Activated CD4-positive, alpha-beta memory T cell treated with anti-CD3 and anti-CD28 coated beads for 36 hours (primary cell): ENCODE measurements at places on chromosomes 13 and 19. TPM values are rescaled to one million over a fixed set of nuclear protein-coding genes. Genes with fewer than 3 reads are reported as not detected.

GRCh38 chr13:28544026-28544425 lies 49.1 kb upstream of the FLT1 start:
- no peak for DNase-seq

Gene ZNF154
- total RNA-seq, result 0.61 TPM

Gene OR7G1
- total RNA-seq, result not detected

DNA sequence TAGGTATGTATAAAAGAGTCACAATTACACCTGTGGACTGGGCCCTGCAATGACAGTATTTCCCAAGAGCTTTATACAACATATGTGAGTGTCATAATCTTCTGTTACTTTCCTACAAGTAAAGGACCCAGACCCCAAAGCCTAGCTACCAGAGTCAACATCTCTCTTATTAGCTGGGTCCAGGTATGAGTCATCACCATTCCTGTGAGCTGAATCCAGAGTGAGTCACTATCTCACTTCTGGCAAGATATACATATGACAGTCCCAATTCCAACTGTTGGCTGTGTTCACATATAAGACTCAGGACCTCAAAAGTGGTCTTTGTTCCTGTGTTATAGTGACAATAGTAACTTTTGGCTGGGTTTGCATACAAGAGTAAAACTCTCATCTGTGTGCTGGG lies 46.7 kb downstream of the ZNF729 start:
- no peak for DNase-seq

- DNase-seq, result no peak
These were observed 7.3 kb downstream of the ZNF555 start for GRCh38 chr19:2848616-2849015.

GRCh38 chr19:31975461-31975860 lies 369.9 kb upstream of the ZNF507 start:
- DNase-seq, result no peak

DNA sequence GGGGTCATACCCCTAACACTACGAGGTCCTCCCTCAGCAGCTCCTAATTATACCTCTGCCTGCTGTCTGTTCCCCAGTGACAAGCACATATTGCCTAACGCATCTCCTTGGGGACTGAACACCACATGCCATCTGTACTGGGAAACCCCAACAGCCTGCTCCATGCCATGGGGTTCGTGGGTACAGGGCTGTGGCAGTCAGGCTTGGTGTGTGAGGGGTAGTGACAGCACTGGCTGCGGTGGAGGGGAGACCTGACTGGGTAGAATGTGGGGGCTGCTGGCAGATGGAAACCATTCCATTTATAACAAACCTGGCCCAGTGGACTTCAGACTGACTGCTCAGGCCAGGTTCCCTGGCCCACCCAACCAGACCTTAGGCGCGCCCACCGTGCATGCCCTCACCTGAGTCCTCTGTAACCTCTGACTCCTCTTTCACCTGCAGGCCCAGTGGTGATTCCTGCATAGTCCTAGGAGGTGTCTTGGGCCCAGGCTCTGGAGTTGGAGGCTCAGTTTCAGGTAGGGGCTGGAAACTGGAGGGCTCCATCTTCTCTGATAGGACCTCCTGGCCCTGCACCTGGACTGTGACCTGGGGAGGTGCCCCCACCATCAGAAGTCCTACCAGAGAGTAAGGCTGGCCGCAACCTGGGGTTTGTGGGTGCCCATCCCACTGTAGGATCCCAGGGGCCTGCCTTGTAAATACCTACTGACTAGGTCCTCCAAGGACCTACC lies 3.0 kb downstream of the MZF1 start:
- no peak for DNase-seq

Gene ZFP14
- 2.3 TPM for total RNA-seq

Gene SCEL
- total RNA-seq, result not detected

DNA sequence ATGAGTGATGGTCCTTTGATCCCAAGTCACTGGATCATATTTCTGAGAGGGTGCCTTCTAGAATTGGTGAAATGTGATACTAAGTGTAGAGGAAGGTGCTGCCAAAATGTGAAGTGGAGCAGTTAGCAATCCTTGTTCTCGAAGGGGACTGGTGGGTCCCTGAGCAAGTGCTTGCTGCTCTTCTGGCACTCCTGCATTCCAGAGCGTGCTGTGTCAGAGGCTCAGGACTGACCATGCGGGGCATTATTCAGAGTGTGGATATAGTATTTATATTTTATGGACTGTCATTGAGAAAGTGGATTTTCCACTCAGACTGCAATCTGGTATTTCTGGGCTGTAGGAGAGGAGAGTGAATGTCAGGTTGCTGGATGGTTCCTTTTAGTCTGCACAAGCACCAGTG lies 152.6 kb upstream of the KL start:
- no peak for DNase-seq

GRCh38 chr13:40315416-40316064 lies 350.9 kb downstream of the FOXO1 start:
- DNase-seq, result peak; percentile 78

Gene DPF1
- total RNA-seq, result 0.75 TPM

DNA sequence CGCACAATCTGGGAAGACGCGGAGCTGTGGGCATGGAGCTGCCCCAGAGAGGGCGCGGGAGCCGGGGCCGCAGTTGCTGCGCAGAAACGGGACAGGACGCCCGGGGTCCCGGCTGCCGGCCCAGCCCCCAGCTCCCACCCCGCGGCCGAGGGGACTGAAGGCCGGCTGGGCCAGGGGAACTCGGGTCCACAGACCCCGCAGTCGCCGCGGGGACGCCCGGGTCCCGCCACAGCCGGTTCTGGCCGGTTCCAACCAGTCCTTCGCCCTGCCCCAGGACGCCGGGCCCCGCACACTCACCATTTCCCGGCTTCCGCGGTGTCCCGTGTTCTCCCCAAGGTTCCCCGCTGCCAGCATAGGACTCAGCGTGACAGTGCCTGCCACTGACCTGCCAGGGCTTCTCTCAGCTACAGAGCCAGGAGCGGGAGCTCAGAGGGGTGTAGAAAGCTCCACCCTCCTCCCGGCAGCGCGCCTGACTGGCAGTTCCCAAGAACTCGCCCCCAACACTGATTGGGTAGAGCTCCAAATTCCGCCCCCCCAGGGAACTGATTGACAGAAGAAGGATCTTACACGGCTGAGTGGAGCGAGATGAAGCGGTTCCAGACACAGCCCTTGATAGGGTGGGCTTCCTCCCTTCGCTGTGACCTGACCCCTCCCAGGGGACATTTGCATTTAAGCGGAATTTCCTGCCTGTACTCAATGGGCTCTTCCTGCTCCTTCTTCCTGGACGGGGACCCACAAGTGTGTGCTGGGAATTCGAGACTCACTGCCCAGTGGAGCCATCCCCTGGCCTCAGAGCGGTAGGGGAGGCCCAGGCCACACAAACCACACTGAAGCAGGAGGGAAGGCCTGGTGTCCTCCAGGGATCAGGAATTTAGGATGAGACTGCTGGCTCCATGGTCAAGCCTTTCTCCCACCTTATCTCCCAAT lies at the start of gene ZNF442:
Gene ZNF442, minus strand, starts transcription at position 448 of the 927 bp plus-strand sequence. CDS start 2,052 bp downstream, outside the sequence.
- peak; percentile 93 for DNase-seq

GRCh38 chr13:72530471-72530870 lies 197.0 kb downstream of the MZT1 start:
- no peak for DNase-seq

DNA sequence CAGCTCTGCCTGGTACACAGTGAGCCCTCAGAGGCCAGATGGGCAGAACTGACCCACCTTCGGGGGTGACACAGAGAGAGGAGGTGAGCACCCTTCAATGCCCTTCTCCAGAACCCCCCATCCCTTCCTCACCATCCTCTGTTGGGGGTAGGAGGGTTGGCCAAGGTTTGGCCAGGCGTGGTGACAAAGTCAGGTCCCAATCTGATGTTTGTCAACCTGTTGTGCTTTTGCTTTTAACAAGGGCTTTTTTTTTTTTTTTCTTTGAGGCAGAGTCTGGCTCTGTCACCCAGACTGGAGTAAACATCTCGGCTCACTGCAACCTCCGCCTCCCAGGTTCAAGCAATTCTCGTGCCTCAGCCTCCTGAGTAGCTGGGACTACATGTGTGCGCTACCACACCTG lies 7.3 kb downstream of the PTGIR start:
- DNase-seq, result peak; percentile 31

DNA sequence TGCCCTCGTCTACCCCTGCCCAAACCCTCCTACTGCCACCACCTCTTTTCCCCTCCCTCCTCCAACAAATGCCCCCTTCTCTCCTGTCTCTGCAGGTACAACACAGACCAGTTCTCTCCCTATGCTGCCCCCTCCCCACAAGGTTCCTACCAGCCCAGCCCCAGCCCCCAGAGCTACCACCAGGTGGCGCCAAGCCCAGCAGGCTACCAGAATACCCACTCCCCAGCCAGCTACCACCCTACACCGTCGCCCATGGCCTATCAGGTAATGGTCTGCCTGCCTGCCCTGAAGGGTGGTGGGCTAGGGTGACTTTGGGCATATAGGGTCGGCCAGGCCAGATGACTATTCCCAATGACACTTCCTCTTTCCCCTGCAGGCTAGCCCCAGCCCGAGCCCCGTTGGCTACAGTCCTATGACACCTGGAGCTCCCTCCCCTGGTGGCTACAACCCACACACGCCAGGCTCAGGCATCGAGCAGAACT lies 6.5 kb upstream of the TIMM50 start:
- peak; percentile 76 for DNase-seq

Gene NALCN
- not detected for total RNA-seq

DNA sequence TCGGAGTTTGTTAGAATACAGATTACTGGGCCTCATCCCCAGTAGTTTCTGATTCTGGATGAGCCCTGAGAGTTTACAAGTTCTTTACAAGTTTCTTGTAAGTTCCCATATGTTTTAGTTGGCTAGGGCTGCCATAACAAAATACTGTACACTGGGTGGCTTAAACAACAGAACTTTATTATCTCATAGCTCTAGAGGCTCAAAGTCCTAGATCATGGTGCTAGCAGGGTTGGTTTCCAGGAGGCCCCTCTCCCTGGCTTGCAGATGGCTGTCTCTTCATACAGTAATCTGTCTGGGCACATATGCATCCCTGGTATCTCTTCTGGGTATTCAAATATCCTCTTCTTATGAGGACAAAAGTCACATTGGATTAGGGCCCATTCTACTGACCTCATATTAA lies 167.2 kb downstream of the KLF5 start:
- no peak for DNase-seq

Gene ZNF136
- 9.5 TPM for total RNA-seq

Gene FBXL3
- total RNA-seq, result 35.7 TPM

GRCh38 chr13:29877456-29878078 lies 27.1 kb upstream of the UBL3 start:
- DNase-seq, result no peak

Gene LAIR2
- not detected for total RNA-seq

- DNase-seq, result no peak
These were observed 563.5 kb upstream of the SPRY2 start for GRCh38 chr13:80904386-80904785.

GRCh38 chr13:93007928-93008327 lies 218.7 kb upstream of the GPC6 start:
- DNase-seq, result no peak

DNA sequence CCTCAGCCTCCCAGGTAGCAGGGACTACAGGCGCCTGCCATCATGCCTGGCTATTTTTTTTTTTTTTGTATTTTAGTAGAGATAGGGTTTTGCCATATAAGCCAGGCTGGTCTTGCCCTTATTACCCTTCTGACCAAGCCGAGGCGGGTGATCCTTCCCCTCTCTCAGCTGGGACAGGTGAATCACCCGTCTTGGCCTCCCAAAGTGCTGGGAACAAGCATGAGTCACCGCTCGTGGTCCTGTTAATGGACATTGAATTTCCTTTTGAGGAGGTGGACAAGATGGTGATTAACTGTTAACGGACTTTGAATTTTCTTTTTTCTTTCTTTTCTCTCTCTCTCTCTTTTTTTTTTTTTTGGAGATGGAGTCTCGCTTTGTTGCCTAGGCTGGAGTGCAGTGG lies 10.6 kb downstream of the CD70 start:
- no peak for DNase-seq

- no peak for DNase-seq
These were observed 13.8 kb downstream of the SPINT2 start for GRCh38 chr19:38277969-38278680.

DNA sequence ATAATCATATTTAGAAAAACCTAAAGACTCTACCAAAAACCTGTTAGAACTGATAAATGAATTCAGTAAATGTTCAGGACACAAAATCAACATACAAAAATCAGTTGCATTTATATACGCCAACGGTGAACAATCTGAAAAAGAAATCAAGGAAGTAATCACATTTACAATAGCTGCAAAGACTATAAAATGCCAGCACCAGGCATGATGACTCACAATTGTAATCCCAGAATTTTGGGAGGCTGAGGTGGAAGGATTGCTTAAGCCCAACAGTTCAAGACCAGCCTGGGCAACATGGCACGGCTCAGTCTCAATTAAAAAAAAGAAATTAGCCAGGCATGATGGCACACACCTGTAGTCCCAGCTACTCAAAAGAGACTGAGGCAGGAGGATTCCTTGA lies 7.0 kb downstream of the ZNF562 start:
- DNase-seq, result no peak
